ENCODE measurements at places on chromosomes 2 and 18.

- no peak for DNase-seq
Observed at GRCh38 chr18:49225160-49225559, 235.3 kb downstream of the DYM start.

- DNase-seq = no peak
Observed at GRCh38 chr2:161118722-161119121, 41.5 kb upstream of the TANK start.

DNA sequence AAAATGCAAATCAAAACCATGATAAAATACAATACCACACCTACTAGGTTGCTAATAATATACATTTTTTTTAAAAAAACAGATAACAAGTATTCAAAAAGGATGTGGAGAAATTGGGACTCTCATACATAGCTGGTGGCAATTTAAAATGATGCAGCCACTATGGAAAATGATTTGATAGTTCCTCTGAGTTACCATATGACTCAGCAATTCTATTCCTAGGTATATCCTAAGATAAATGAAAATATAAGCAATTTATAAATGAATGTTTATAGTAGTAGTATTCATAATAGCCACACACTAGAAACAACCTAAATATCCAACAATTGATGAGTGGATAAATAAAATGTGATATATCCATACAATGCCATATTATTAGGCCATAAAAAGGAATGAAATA lies 210.2 kb downstream of the MREG start:
- DNase-seq = no peak

DNA sequence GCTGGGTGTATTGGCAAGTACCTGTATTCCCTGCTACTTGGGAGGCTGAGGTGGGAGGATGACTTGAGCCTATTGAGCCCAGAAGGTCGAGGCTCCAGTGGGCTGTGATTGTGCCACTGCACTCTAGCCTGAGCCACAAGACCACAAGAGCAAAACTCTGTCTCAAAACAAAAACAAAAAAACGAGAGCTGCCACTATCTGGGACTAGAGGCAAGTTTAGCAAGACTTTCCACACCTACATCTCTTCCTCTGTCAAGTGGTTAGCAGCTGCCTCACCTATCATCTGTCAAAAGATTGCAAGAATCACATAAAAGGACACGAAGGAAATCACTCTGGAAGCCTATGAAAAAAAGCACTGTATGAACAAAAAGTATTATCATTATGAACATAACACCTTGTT lies 55.2 kb upstream of the RIOK3 start:
- DNase-seq = no peak

DNA sequence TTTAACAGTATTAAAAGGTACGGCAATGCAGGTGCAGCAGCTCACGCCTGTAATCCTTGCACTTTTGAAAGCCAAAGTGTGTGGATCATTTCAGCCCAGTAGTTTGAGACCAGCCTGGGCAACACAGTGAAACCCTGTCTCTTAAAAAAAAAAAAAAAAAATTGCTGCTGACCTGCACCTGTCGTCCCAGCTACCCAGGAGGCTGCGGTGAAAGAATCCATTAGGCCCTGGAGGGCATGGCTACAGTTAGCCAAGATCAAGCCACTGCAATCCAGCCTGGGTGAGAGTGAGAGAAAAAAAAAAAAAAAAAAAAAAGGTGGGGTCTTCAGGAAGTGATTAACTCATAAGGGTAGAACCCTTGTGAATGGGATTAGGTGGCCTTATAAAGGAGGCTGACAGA lies 12.8 kb downstream of the CUL3 start:
- DNase-seq = no peak

GRCh38 chr2:170521299-170521698 lies 193.8 kb upstream of the SP5 start:
- no peak for DNase-seq

- no peak for DNase-seq
Observed at GRCh38 chr2:74293191-74293991, 49.8 kb downstream of the SLC4A5 start.

DNA sequence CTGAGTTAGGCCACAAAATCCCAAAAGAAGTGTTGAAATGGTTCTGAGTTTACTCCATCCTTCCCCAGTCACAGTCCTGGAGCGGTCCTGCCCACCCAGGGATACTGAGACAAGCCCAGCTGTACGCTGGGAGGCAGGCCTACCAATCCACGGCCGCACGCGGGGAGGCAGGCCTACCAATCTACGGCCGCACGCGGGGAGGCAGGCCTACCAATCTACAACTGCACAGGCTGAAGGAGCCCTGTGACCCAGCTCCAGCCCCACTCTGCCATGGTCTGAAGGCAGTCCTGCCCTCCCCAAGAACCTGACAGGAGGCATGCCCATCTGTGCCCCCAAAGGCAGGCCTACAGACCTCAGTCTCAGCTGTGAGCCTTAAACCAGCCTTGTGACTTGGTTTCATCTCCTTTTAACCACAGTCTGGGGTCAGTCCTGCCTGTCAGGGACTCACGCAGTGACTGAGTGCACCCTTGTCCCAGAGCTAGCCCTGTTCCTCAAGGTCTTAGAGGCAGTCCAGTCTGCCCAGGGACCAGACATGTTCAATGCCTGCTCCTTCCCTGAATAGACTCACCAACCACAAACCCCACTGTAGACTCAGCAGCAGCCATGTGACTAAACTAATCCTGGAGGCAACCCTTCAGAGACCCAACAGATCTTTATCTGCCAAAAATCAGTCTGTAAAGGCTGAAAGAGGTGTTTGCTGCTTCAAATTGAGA lies 36.8 kb downstream of the GPC1 start:
- no peak for DNase-seq

GRCh38 chr18:46723856-46724415 lies 32.9 kb downstream of the ST8SIA5 start:
- no peak for DNase-seq

DNA sequence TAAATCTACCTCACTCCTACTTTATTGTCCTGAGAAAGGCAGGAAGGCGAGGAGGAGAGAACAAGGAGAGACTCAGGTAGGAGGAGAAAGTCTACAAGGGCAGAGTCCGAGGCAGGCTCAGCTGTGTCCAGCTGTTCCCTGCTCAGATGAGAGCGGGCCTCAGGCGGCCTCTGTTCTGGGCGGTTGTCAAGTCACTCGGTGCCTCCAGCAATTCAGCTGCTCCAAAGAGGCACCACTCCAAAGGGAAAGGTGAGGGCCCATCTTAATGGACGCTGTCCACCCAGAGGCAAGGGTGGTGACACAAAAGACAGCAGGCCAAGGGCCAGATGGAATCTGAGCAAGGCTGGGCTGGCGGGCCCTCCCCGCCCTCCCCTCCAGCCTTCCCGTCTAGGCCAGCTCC lies 101.4 kb upstream of the EPAS1 start:
- DNase-seq = peak; percentile 47

- no peak for DNase-seq
Observed at GRCh38 chr18:48428475-48429177, 19.4 kb upstream of the ZBTB7C start.

- DNase-seq = no peak
Observed at GRCh38 chr2:162297925-162298552, 20.4 kb downstream of the IFIH1 start.

All from left forelimb (tissue), 1 donor.